Left ventricle myocardium superior (tissue), 1 donor: ENCODE measurements at places on chromosomes 6 and 20. TPM values are rescaled to one million over a fixed set of nuclear protein-coding genes. Genes with fewer than 3 reads are reported as not detected.

DNA sequence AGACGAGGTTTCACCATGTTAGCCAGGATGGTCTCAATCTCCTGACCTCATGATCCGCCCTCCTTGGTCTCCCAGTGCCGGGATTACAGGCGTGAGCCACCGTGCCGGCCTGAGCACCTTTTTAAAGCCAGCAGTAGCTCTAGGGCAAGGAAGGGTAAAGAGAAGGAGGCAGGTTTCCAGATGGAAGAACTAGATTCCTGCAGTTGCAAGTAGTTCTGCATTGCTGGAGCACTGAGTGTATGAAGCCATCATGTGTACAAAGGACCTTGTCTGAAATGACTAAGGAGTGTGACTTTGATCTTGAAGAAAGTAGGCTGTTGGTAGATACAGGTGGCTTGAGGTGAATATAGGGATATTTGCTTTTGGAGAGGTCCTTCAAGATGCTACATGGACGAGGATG is 4.2 kb downstream of the OR2A4 start:
- no peak for DNase-seq

DNA sequence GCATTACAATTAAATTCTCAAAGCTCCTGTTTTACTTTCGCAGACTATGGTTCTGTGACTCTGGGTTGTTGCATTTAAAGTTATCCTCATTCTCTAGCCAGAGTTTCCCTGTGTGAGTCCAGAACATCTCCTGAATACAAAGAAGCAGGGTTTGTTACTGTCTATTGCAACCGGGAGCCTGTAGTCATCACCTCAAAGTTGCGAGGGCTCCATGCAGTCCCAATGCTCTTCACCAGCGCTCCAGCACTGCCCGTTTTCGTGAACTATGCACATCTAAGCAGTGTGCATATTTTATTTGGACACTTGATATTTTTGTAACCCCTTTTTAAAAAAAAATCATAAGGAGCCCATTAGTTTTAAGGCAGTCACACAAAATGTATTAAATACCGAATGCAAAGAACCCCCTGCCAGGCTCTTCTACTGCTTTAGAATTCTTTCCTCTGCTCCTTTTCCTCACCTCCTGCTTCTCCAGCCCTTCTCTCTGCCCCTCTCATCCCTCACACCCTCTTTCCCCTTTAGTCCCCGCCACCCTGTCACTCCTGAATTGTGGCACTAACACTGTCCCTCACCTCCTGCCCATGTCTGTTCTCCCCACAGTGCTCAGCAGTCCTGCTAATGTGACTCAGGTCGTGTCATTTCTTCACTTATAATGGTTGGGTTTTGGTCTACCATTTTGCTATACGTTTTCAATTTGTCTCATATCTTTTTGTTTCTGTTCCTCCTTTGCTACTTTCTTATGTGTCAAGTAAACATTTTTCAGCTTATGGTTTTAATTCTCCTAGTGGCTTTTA is 1.1 kb upstream of the HLA-C start:
- peak; percentile 30 for DNase-seq

Gene CYP21A2
- total RNA-seq = 0.52 TPM

Gene CCN5
- total RNA-seq = 19.5 TPM

GRCh38 chr6:35725721-35726438 is 11.0 kb upstream of the ARMC12 start:
- peak; percentile 74 for DNase-seq

Gene LCA5
- total RNA-seq = 2.4 TPM

GRCh38 chr6:100671740-100672139 is 207.0 kb upstream of the SIM1 start:
- DNase-seq = no peak

DNA sequence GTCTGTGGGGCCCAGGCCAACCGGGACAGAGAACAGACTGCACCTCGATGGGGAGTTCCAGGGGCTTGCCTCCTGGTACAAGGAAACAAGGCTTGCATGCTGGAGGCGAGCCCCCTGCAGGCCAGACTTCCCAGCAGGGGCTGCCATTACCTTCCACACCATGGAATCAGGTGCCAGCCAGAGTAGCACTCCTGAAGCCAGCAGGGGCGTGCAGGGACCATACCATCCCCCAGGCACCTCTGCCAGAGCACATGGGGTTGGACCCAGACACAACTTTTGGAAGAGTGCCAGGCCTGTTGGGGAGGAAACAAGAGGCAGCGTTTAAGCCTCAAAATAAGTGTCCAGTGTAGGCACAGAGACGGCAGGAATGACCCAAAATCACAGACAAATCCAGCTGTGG is 6.5 kb downstream of the DDO start:
- DNase-seq = no peak

GRCh38 chr6:158991017-158991723 is 8.8 kb downstream of the RSPH3 start:
- no peak for DNase-seq

- DNase-seq = no peak
Observed at GRCh38 chr6:129638055-129638684, 71.8 kb downstream of the ARHGAP18 start.

Gene DCDC2
- not detected for total RNA-seq

- no peak for DNase-seq
Observed at GRCh38 chr6:99002831-99003230, 55.1 kb upstream of the FBXL4 start.

Gene OXT
- not detected for total RNA-seq

Gene CD93
- total RNA-seq = 41.0 TPM
